ENCODE measurements at places on chromosomes 11 and 22. TPM values are rescaled to one million over a fixed set of nuclear protein-coding genes. Genes with fewer than 3 reads are reported as not detected.

SERHL2 gene
- total RNA-seq, result 3.1 TPM

POLR2L gene
- 64.4 TPM for total RNA-seq

PATE4 gene
- total RNA-seq, result not detected

IL10RA gene
- total RNA-seq, result 9.1 TPM

PDE3B gene
- total RNA-seq, result 16.1 TPM

FREY1 gene
- not detected for total RNA-seq

C11orf91 gene
- total RNA-seq, result not detected

GRCh38 chr11:71364176-71364671 lies 84.0 kb downstream of the DHCR7 start:
- no peak for DNase-seq

GRCh38 chr11:109267293-109268095 lies 154.5 kb upstream of the C11orf87 start:
- no peak for DNase-seq

GRCh38 chr11:64923151-64923661 lies 1.3 kb upstream of the PPP2R5B start:
- DNase-seq, result no peak

DNA sequence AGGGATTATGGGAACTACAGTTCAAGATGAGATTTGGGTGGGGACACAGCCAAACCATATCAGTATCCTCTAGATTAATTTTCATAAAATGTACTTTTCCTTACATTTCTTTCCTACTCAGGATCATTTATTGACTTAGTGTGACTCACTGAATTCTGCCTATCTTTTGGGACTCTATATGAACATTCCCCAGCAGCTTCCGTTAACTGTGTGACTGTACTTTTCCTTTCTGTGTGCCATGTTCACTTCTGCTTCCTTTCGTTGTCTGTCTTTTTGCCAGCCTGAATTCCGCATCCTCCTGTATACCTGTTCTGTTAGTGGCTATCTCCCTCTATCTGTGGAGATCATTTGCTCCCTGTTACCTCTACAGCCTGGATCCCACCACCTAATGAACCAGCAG lies 48.8 kb downstream of the SPECC1L start:
- no peak for DNase-seq

- no peak for DNase-seq
Observed at GRCh38 chr11:67398661-67399563, 2.7 kb downstream of the PPP1CA start.

DNA sequence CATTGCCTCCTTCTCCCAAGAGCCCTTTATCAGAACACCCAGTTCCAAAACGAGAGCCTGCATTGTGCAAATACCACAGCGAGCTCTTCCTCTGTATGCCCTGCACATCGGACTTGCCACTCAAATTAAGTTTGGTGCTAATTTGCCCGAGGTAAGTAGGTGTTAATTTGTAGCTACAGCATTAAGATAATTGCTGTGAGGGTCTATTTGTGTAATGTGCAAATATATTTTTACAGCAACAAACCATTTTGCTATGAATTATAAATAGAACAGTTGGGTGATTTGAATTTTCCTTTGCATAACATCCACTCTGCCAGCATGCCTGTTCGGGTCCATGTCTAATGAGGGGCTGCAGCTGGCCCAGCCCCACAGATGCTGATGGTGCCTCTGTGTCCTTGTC lies 8.1 kb downstream of the ARHGAP8 start:
- no peak for DNase-seq

GRCh38 chr22:47610764-47611163 lies 848.3 kb downstream of the TBC1D22A start:
- DNase-seq, result no peak

DNA sequence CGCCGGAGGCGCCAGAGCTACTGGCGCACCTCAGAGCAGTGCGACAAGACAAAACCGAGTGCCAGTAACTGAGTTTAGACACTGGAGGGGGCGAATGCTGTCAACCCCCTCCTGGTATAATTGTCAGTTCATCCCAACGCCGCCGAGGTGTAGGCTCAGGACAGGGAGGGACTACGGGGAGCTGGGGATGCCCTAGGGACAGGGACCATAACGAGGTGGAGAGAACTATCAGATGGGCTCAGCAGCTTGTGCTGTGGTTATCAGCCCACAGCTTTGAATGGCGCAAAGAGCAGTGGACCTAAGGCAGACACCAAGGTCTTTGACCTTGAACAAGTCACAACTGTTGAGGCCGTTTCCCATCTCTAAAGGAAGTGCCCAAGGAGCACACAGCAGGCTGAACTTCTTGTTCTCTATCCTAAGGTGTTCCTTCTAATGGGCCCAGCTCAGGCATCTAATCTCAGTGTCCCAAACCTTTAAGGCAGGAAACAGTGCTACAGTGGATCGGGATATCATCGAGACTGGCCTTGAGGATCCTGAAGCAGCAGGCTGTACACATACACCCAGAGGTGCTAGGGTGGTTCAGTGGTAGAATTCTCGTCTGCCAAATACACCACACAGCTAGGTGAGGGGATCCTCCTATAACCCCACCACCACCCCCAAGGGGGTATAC lies 958 bp upstream of the TUT1 start:
- no peak for DNase-seq

DNA sequence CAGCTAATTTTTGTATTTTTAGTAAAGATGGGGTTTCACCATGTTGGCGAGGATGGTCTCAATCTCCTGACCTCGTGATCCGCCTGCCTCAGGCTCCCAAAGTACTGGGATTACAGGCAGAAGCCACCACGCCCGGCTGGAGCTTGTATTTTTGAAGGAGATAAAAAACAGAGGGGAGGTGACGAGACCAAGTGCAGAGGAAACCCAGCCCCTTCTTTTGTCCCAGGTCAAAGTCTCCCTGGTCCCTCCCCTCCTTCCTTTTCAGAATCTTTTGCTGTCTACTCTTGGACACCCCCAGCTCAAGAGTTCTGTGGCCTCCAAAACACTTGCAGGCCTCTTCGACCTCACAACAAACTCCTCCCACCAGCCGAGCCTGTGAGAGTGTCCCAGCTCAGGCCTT lies 12.2 kb upstream of the TMEM184B start:
- no peak for DNase-seq

DNA sequence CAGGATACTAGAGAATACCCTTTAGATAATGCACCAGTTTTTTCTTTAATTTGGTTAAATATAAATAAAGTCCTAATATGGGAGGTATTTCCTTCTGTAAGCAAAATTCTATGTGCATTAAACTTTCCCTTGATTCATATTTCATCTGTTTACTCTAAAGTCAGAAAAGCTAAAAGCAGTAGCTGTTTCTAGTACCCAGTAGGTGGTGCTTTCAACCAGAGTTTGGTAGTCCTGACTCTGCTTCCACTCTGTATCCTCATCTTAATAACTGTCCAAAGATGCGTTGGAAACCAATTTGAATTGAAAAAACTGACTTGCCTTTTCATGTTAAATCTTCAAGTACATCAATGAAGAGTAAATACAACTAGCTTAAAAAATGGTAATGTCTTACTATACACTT lies 1065.2 kb downstream of the JRKL start:
- no peak for DNase-seq

GRCh38 chr11:72162891-72163492 lies 27.5 kb downstream of the FOLR3 start:
- DNase-seq, result no peak

GRCh38 chr11:16310943-16311342 lies 45.4 kb downstream of the SOX6 start:
- DNase-seq, result no peak

- no peak for DNase-seq
Observed at GRCh38 chr11:114326151-114326550, 30.0 kb downstream of the NNMT start.

GRCh38 chr11:21446939-21447590 lies 745.8 kb upstream of the ANO5 start:
- no peak for DNase-seq

DNA sequence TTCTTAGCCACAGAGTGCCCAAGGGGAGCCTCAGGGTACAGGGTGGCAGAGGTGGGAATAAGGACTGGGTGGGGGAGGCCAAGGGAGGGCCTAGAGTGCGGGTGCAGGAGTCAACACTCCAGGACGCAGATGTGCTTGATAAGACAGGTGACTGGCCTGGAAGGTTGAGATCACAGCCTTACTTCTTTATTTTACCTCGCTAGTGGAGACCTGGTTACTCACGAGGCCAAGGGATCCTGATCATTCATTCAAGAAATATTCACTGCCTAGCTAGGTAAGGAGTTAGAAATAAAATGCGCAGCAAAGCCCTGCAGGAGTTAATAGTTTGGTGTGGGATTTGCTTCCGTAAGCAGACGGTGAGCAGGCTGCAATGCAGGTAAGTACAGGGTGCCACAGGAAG lies 13.2 kb upstream of the PEX26 start:
- no peak for DNase-seq

GRCh38 chr11:43074810-43075209 lies 237.0 kb upstream of the API5 start:
- no peak for DNase-seq

GRCh38 chr11:74312326-74312725 lies 886 bp upstream of the P4HA3 start:
- DNase-seq, result no peak

DNA sequence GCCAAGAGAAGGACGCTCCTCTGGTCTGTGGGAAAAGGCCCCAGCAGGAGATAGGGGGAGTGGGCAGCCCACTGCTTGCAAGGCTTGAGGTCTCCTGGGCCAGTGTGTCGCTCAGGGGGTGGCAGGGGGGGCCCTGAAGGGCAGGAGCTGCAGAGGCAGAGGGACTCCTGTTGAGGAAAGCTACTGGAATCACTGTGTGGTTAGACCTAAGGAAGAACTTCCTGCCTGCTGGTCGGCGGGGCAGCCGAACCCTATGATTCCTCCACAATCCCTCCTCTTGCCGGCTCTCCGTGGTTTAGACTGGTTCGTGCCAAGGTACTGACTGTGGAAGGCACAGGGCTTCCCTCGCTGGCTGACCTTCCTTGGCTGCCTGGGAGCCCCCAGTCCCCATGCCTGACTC lies 6.2 kb downstream of the GP1BB start:
- no peak for DNase-seq

DNA sequence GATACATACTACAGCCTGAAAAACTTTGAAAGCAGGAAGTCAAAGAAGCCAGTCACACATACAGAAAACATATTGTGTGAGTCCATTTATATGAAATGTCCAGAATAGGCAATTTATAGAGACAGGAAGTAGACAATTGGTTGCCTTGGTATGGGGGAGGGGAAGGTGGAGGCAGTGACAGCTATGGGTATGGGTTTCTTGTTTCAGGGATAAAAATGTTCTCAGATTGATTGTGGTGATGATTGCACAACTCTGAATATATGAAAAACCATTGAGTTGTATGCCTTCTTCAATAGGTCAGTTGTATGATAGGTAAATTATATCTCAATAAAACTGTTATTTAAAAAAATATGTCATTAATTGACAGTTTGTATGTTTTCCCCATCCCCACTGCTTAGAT lies 137.6 kb downstream of the SNX19 start:
- DNase-seq, result no peak

Measured in skin of body (tissue), 3 donors.